ENCODE measurements at places on chromosomes 6 and 20.

DNA sequence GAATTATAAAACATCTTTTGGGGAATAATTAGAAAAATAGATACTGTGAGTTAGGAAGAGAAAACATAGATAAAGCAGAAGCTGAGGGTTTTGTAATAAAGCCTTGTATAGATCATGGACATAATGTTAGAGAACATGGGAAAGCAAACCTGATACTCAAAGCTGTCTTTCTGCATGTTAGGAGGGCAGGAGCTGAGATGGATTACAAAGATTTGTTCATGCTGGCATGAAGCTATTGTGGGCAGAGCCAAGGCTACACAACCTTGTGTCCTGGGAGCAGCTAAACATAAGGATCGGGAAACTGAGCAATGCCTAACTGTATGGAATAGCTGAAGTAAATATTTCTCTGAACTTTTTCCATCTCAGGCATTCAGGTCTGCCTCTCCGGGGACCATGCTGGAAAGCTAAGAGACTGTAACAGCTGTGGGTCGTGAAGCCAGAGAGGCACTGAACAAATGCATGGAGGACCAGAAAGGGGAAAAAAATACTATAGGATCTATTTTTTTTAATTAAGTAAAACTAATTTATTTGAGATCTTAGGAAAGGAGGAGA lies 28.2 kb upstream of the CNKSR3 start:
- no peak for DNase-seq

DNA sequence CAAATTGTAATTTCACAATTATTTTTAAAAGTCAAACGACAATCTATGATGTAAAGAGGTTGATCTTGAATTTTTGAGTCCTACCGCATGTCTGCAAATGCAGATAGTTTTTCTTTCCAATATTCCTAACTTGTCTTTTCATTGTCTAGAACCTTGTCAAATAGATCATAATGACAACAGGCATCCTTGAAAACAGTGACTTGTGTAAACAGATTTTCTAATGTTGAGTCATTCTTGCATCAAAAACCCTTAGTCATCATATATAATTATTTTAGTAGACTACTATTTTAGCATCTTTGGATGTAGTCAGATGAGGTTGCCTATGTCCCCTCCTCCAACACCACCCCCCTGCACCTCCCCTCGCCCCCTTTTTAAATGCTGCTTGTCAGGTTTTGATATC lies 43.8 kb downstream of the BMP6 start:
- DNase-seq, result peak; percentile 52

DNA sequence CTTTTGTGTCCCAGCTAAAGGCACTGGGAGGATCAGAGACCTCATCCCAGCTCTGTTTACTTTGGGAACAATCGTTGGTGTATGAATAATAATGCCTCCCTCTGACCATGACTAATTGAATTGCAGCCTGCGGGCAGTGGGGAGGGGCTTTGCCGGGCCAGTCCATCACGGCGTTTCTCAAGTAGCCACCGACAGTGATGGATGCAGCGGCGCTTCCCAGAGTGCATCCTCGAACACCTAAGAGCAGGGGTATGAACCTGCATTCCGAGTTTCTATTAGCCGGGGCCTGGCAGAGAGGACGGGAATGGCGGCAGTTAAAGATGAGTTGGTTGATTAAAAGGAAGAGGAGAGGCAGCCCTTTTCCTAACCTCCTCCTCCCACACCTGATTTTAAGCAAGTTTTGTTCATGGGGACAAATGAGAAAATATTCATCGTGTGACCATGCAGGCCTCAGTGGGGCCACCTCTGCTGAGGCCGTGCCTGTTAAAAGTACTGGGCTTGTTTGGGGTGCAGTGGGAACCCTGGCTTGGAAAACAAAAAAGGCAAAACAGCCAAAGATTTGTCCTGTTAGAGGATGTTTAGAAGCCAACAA lies 154.1 kb downstream of the FOXA2 start:
- DNase-seq, result no peak

- peak; percentile 65 for DNase-seq
Measured at GRCh38 chr6:26536571-26537159, 1.5 kb upstream of the HMGN4 start.

DNA sequence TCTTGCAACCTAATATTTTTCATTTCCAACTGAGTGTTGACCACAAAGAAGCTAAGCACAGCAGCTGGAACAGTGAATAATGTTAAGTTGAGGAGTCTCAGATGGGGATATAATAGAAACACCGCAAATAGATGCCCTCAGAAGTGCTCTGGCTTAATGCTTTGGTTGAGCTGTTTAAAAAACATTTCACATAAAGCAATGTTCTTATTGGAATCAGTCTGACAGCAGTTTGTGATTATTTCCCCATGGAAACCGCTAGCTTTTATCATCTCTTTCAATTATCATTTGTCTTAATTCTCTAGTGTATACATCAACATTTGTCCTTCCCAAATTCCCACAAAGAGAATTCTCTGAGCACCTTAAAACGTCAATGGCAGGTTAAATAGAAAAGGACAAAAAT lies 30.8 kb downstream of the METTL24 start:
- peak; percentile 21 for DNase-seq

DNA sequence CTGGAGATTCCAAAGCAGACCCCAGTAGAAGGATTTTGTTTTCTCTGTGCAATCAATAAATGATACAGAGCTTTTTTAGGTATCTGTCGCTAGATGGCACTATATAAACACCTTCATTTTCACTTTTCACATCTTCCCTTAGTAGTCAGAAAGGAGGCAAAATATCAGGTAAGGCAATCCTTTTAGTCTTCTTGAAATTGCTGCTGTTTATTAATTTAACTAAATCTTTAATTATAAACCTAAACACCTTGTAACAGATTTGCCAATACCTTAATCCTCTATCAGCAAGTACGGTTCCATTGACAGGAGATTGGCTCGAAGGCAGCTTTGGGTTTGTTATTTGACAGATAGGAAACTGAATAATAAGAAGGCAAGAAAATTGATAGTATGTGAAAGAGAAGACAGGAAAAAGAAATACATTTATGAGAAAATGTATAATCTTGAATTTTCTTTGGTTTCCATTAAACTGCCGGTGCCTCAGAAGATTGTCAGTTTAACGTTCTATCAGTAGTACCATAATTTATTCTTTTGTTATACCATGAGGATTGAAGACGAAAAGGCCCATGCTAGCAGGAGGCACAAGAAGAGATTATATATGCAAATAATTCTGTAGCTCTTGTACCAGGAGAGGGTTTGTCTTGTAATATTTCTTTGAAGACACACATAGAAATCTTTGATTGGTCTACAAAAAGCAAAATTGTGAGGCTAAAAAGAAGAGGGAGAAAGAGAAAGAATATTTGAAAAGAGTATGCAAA lies 23.5 kb upstream of the IBTK start:
- peak; percentile 55 for DNase-seq

DNA sequence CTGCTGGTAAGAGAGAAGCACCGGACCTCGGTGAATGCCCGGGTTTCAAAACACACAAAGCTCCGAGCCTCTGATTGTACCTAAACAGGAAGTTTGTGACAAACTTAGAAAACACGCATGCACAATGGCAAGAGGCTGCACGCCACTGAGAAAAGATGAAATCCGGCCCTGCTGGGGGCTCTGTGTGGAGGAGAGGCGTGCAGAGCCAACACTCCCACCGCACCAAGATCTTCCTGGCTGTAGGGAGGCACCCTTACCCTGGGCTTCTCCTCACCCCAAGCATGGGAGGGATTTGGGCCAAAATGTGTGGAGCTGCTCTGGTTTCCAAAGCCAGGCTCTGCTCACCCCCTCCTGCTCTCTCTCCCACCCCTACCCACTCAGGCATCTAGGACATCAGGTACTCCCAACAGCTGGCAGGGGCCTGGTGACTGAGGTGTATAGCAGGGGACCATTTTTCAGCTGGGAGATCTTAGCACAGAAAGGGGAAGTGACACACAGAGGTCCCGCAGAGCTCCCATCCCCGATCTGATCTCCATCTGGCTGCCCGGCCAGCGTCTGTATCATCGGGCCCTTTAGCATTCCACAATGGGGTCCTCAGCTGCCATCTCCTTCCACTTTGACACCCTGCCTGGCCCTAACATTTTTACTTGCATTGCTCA lies 84.2 kb downstream of the TRERF1 start:
- DNase-seq, result no peak

- DNase-seq, result no peak
Measured at GRCh38 chr20:472889-473292, 10.6 kb upstream of the TBC1D20 start.

GRCh38 chr6:161076181-161076677 lies 84.7 kb downstream of the MAP3K4 start:
- DNase-seq, result peak; percentile 73

GRCh38 chr20:14049111-14049510 lies 53.8 kb downstream of the MACROD2 start:
- DNase-seq, result no peak
